ENCODE measurements at places on chromosomes 11 and 22.

GRCh38 chr11:122709039-122709760 is 53.7 kb downstream of the UBASH3B start:
- DNase-seq: no peak

DNA sequence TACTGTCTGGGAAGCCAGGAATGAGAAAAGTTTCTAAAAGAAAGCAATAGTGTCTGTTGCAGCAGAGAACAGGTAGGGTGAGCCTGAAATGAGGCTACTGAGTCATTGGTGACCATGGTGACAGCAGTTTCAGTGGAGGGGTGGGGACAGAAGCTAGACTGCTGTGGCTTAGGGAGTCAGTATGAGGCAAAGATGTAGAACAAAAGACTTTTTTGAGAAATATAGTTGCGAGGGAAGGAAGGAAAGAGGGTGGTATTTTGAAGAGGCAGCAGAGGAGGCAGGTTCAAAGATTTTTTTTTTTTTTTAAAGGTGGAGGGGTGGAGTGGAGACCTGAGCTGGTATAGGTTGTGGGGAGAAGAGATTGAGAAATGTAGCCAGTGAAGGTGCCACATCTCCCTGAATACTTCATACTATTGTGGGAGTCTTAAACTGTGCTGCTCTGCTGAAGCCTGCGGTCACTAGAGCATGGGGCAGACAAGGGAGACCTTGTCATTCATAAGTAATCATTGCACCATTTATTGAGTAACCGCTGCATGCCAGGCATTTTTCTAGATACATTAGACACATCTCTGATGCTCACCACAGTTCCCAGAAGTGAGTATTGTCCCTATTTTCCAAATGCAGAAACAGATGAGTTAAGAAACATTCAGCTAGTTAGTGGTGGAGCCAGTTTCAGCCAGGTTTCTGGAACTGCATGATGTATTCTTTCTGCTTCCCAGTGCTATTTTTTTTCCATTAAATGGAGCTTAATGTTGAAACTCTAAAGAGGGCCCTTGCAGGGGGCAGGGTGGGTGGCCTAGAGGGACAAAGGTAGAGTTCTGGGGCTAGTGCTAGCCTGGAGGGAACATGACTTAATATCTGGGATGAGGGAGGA is 49.9 kb downstream of the STIM1 start:
- peak; percentile 53 for DNase-seq

DNA sequence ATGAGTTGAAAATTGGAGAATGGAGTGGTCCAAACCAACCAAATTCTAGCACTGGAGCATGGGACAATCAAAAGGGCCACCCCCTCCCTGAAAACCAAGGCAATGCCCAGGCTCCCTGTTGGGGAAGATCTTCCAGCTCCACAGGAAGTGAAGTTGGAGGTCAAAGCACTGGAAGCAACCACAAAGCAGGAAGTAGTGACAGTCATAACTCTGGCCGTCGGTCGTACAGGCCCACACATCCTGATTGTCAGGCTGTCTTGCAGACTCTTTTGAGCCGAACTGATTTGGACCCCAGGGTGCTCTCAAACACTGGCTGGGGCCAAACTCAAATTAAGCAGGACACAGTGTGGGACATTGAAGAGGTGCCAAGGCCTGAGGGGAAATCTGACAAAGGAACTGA is 80.5 kb upstream of the ADSL start:
- no peak for DNase-seq

DNA sequence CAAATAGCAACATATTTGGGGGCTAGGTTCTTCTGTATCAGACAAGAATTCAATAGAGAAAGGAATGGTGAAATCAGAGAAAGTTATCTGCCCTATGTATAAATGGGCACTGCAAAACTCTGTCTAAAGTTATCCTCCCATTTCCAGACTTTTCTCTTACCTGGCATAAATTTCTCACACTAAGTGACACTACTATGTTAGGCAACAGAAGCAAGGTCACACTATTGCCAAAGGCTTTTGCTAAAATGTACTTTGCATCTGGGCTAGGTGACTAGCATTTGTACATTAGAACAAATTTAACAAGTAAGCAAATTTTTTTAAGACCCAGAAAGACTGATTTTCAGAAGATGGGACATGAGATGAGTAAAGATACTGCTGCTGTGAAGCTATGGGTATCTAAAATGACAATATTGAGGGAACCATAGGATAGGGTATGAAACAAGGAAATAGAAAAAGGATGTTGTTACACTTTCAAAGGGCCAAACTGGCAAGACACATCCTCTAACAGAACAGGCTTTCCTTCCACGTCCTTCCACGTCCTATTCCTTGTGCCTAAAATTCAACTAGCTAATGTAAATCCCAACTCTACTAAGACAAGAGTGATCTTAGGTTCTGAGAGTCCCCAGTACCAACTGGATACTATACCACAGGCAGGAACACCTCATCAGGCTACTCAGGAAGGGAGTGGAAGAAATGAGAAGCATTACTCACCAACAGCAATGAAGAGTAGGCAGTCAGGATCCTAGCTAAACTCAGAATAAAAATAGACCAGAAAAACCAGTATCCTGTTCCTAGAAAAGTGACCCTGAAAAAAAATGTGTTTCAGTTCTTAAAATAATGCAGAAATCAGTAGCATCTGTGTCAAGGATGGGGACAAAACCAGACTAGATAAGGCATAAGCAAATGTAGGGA is 22.6 kb downstream of the GDPD4 start:
- DNase-seq: no peak

GRCh38 chr11:16902182-16902581 is 112.0 kb downstream of the PLEKHA7 start:
- DNase-seq: no peak

DNA sequence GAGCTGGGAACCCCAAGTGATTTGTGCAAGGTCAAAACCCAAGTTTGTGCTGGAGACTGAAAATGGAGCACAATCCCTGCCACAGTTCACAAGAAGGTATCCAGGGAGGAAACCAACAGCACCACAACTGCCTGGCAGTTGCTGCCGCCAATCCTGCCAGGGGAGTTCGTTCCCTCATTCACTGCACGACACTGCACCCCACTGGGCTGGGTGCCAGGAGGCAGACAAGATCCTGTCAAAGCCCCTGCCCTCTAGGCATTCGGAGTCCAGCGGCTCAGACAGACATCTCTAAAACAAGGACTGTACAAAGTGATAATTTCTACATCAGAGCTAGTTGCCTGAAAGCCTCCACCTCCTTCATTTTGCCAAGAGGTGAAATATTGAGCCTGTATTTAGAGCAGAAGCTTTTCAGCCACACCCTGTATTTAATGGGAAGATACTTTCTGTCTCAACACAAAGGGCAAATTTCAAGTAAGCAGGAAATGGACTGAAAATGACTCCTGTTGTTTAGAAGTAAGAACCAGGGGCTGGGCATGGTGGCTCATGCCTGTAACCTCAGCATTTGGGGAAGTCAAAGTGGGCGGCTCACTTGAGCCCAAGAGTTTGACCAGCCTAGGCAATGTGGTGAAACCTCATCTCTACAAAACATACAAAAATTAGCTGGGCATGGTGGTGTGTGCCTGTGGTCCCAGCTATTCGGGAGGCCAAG is 277.4 kb upstream of the NARS2 start:
- no peak for DNase-seq
